Activated T-cell treated with anti-CD3 and anti-CD28 coated beads for 24 hours (primary cell): ENCODE measurements at places on chromosomes 6 and 20.

- DNase-seq, result no peak
Observed at GRCh38 chr20:34164381-34164984, 52.4 kb upstream of the EIF2S2 start.

GRCh38 chr20:13199279-13199678 is 21.8 kb upstream of the ISM1 start:
- DNase-seq, result no peak

DNA sequence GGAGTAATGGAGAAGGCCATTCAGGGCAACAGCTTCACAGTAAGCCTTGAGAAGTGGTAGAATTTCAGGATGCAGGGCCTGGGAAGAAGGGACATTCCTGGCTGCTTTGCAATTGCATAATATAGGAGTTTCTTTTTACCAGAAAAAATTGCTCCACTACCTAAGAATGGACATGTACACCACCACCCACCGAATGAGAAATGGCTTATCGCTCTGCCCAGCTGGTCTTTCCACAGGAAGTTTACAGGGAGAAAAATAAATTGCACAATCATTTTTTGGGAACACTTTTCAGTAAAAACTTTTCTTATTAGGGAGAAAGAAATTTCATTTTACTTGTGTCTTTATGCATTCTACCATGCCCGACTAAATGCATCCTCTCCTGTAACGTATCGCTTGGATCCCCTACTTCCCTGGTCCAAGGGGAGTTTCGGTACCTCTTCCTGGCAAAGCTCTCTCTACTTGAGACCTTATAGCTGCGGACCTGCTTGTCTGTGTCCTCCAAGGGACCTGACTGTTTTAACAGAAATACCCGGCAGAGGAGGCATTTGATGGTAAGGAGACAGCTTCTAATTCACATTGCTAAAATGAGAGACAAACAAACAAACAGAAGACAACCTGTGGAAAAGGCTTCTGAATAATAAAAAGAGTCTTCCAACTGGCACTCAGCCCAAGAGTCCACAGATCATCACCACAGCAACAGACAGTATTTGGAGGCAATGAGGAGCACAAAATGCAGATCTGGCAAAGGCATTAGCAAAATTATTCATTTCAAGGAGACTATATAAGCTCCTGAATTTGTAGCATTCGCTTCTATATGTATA is 54.2 kb downstream of the MAP3K5 start:
- DNase-seq, result no peak

GRCh38 chr6:32397252-32397920 is 9.6 kb downstream of the BTNL2 start:
- no peak for DNase-seq

DNA sequence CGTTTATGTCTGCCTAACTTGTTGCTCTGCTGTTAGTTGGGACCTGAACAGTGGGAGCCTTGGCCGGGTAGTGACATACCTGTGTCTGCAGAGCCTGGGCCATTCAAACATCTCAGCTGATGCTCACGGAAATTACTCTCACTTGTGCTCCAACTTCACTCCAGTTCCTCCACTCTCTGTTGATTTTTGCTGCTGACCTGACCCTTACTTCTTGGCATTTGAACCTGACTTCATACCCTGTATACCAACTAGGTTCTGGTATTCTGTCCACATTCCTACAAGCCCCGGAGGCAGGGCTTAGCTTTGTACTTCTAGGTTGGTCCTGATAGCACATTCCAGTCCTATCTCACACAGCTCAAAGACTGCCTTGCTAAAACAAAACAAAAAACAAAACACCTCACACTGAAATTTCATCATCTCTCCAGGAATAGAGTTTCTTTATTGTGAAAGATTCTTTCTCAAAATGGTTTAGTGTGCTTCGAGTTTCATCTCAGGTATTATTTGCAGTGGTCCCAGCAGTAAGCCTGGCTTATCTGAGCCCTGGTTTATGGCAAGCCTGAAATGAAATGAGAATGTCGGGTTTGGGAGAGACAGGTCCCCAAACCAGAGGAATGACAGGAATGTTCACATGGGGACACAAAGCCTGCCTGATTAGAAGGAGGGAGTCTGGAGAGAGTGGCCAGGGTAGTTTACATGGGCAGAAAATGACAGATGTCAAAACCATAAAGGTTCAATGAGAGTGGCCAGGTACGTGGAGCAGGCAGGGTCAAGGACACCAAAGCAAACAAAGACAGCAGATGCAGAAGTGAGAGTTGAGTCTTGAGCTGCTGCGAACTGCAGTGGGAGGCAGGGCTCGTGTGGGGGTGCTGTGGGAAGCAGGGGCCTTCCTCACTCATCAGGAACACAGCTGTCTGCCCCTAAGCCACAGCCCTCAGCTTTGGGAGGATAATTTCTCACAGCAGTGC is 174.2 kb upstream of the HDAC2 start:
- DNase-seq, result no peak

GRCh38 chr6:42429836-42430235 is 21.9 kb downstream of the TRERF1 start:
- DNase-seq, result no peak

- no peak for DNase-seq
Observed at GRCh38 chr6:79702691-79703090, 71.6 kb downstream of the SH3BGRL2 start.

DNA sequence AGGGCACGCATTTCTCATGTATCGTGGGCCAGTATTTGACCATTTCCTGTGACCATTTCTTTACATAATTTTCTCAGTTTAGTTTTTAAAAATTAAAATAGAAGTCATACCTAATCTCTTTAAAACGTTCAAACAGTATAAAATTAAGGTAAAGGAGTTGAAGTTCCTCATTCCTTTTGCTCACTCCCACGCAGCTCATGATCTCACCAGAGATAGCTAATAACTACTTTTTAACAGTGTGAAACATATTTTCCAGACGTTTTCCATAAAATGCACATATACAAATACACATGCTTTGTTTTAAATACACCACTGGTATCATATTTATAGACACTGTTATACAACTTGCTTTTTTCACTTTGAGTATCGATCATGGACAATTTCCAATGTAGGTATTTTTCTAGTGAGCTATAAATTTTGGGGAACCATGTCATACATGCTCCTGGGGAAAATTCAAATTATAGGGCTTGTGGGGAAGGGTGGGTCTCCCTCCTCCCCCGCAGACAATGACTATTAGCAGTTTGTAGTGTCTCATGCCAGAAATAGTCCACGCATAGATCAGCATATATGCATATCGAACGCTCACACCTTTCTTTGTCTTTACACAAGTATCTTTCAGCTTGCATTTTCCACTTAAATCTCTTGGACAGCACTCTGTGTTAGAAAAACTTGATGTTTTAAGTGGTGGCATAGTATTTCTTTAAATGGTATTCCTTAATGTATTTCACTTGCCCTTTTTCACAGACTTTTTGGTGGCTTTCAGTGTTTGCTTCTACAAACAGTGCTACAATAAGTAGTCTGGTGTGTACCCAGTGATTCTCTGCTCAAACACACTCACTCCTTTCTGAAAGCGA is 145.5 kb upstream of the ZNF217 start:
- DNase-seq, result no peak

- no peak for DNase-seq
Observed at GRCh38 chr6:126618639-126619343, 278.9 kb downstream of the CENPW start.

GRCh38 chr20:13333793-13334192 is 112.7 kb downstream of the ISM1 start:
- no peak for DNase-seq

GRCh38 chr6:11639376-11640235 is 102.1 kb downstream of the TMEM170B start:
- DNase-seq, result no peak

- DNase-seq, result no peak
Observed at GRCh38 chr6:4723383-4723782, 52.8 kb upstream of the CDYL start.

DNA sequence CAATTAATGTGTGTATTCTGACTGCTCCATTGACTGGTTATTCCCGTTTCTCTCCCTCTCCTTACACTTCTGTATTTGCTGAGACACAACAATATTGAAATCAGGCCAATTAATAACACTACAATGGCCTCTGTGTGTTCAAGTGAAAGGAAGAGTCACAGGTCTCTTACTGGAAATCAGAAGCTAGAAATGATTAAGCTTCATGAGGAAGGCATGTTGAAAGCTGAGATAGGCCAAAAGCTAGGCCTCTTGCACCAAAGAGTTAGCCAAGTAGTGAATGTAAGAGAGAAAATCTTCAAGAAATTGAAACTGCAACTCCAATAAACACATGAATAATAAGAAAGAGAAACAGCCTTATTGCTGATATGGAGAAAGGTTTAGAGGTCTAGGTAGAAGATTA is 489.5 kb upstream of the CITED2 start:
- DNase-seq, result no peak

GRCh38 chr20:14664101-14664500 is 326.7 kb upstream of the FLRT3 start:
- DNase-seq, result no peak

GRCh38 chr6:158560836-158561320 is 987 bp downstream of the TMEM181 start:
- DNase-seq, result no peak

DNA sequence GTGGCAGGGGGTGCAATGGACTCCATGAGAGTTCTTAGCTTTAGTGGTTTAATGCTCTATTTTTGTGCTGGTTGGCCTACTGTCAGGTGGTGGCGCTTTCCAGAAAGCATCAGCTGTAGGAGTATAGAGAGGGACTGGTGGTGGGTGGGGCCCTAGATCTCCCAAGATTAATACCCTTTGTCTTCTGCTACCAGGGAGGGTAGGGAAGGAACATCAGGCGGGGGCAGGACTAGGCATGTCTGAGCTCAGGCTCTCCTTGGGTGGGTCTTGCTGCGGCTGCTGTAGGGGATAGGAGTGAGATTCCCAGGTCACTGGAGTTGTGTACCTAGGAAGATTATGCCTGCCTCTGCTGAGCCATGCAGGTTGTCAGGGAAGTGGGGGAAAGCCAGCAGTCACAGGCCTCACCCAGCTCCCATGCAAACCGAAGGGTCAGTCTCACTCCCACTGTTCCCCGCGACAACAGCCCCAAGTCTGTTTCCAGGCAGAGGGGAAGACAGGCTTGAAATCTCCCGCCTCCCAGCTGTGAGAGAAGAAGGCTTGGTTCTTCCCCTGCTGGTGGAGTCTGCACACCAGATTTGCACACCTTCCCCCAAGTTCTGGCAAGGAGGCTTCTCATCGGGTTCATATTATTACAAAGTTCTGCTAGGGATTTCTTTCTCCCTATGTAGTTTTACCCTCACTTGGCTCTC is 46.7 kb upstream of the PKIB start:
- no peak for DNase-seq

DNA sequence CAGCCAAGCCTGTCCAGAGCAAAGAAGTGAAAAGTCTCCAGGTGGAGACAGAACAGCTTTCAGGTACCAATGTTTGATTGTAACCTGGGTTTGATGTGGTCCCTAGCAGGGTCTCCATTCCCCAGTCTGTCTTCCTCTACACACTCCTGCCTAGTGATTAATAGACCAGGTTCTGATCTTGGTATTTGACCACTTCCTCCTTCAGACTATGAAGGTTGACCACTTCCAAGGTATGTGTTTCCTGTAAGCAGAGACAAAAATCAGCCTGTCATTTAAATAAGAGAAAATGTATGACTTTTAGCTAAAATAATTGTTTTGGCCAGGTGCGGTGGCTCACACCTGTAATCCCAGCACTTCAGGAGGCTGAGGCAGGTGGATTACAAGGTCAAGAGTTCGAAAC is 41.8 kb upstream of the TOP1 start:
- no peak for DNase-seq

DNA sequence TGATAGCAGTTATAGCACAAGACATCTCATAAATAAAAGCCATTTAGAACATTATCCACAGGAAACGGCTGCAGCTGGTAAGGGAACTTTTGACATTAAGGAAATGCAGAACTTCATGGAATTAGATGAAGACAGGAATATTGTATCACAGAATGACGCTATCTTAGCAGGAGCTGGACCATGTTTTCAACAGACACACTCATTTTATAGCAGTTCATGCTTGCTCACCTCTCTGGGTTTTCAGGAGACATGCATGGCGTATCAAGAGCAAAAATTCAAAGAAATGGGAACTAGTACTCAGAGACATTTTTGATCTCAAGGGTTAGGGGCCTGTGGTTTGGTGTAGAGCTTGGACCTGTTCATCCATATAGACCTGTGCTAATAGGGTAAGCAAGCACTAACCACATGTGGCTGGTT is 125.0 kb downstream of the FYN start:
- DNase-seq, result no peak

GRCh38 chr20:35285806-35286076 is 1.2 kb upstream of the EIF6 start:
- DNase-seq, result no peak

DNA sequence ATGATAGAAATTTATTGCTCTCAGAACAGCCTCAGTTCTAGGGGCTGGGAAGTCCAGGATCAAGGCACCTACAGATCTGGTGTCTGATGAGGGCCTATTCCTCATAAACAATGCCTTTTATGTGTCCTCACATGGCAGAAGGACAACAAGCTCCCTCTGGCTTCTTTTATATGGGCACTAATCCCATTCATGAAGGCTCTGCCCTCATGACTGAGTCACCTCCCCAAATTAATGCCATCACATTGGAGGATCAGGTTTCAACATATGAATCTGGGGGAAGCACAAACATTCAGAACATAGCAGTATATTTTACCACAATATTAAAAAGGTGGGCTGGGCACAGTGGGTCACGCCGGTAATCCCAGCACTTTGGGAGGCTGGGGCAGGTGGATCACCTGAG is 58.5 kb upstream of the CCN6 start:
- DNase-seq, result no peak

DNA sequence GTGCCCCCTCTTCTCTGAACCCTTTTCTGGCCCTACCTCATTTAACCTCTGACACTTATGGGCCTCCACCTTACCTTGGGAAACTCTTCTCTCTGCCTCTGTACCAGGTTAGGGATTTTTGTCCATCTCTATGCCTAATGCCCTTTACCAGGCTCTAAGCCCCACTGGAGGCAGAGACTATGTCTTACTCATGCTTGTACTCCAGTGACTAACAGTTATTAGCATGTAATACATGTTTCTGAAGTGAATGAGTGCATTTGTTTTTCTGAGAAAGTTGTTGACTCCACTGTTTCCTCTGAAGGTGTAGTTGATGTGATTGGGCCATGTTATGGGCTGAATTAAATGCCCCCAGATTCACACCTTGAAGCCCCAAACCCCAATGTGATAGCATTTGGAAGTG is 234.3 kb downstream of the PACRG start:
- no peak for DNase-seq

DNA sequence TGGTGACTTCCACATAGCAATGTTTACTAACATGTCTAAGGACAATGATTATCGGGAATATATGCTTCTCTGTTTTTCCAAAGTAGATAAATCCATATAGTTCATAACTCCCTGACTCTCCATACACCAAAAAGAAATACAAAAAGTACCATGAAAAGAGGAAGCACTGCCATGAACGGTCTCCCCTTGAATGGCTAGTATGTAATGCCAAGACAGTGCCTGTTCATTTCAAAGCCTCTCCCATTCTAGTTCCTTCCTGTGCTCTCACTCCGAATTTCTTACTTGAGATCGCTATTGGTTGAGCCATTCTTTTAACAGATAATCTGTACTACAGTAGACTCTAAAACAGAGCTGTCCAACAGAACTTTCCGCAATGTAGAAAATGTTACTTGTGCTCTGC is 54.8 kb upstream of the EDN1 start:
- DNase-seq, result no peak

GRCh38 chr6:232982-233640 is 59.2 kb upstream of the DUSP22 start:
- no peak for DNase-seq
